Sigmoid colon (tissue), 7 donors: ENCODE measurements at places on chromosomes 2 and 18. TPM values are rescaled to one million over a fixed set of nuclear protein-coding genes. Genes with fewer than 3 reads are reported as not detected.

- no peak overlapping the region for H3K4me3 ChIP-seq
- no peaks in the 10 kb centered on the region for H3K27me3 ChIP-seq
- H3K27ac ChIP-seq: no peak overlapping the region
- DNase-seq: no peak
These were observed 69.6 kb downstream of the ICOS start for GRCh38 chr2:204005940-204006721.

Gene PRSS56
- total RNA-seq: not detected

Gene OLA1
- 52.8 TPM for total RNA-seq

Gene L3MBTL4
- total RNA-seq: 5.1 TPM

Gene PSD4
- total RNA-seq: 6.6 TPM
